Hypothalamus (tissue), 51 donors: ENCODE measurements at places on chromosomes 12 and 14.

DNA sequence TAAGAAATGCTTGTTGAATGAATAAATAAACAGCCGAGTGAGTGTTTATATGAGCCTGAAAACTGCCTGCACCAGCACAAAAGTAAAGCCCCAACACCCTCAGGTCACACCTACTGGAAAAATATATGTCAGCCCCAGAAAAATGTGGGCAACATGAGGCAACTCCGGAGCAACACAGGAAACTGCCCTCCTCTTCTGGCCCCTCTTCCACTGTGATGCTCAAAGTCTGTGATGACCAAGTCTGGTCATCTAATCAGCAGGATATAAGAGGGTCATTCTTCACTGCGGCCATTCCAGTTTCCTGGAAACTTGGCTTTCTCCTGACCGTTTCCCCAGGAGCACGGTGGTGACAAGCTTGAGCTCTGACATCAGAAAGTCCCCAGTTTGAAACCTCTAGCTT lies 159.6 kb upstream of the PZP start:
- no peak for DNase-seq

DNA sequence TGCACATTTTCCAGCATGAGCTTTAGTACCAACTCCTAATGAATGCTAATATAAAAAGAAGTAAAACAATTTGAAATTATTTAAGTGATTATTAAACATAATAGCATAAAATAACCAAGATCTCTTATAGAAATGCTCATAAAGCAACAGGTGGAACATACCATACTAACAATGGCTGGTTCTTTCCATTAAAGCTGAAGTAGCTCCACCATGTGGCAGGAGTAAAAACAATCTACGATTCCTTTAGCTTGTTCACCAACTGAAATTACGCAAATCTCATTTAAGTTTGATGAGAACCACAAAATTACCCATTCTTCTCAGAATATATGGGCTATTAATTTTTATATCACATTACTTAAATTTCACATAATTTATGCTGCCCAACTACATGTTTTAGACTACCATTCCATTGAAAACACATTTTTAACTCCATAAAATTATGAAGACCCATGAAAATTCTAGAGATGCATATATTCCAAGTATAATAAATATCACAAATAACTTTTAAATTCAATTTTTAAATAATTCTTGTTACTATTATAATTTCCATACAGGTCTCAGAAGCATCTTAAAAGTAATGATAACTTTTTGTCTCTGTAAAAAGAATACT lies 213.6 kb downstream of the DAD1 start:
- DNase-seq, result no peak

DNA sequence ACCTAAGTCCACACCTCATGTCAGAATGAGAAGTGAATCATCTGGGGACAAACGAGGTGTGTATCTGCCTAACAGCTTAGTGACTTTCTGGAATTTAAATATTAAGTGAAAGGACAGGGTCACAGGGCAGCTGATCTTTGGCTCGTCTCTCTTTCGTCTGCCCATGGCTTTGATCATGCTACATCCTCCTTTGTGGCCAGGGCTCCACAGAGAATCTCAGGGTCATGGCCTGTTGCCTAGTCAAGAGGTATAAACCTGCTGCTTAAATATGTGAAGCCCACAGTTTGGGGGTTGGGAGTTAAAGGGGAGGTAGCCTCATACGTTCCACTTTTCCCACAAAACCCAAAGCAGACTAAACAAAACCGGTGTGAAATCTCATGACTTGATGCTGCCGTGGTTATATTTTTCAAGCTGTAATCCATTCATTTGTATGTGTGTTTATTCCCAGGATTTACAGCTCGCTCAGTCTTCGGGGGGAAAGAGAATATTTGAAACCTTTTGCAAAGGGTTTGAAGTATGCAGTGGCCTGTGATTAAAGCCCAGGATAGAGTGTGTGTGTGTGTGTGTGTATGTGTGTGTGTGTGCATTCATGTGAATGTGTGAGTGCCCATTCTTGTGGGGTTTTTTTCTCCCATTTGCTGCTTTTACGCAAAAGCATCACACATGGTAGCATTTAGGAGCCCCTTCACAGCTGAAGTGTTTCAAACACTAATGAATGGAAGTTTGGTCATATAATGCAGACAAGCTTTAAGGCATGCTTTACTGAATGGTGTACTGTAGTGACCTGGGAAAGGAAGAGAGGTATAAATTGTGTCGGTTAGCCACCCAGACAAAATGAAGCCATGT lies 137.1 kb downstream of the HMGA2 start:
- no peak for DNase-seq

DNA sequence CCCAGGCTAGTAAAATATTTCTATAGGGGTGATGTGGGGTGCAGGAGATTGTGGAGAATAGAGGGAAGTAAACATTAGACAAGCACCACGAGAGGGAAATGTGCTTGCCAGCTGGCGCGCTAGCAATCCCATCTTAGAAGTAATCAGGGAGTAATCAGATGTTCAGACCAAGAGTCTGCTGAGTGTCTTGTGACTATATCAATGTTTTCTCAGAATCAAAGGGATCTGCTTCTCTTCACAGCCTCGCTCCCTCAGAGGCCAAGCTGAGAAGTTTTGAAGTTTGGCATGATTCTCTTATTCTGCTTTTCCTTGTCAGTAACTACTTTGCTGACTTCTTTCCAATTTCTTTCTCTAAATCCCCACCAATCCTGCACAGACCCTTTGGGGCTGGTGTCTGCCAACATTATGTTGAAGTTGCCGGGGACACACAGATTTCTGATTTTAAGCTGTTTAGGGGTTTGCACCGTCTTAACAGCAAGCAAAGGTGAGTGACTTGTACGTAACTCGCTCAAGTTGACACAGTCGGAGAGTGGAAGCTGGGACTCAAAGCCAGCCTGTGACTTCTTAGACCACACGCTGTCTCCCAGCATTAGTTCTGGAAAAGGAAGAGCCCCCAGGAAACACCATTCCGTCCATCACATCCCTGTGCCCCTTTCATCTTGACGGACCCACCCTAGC lies 22.0 kb upstream of the TSPAN9 start:
- no peak for DNase-seq
